ENCODE measurements at places on chromosomes 16 and 17.

- no peak for DNase-seq
Measured at GRCh38 chr17:31511195-31511578, 119.7 kb downstream of the RAB11FIP4 start.

DNA sequence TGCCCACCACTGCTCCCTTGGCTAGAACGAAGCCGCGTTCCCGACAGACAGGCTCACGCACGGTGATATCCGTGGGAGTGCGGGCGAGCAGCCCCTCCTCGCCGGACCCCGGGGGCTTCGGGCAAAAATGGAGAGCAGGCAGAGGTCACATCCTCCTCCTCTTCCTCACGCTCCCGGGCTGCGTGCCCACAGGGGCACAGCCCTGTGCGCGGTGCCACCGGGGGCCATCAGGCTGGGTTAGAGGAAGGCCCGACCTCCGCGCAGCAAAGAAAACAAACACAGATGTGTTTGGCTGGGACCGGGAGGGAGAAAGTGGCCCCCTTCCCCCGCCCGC lies 519 bp upstream of the NTN1 start:
- DNase-seq = no peak

GRCh38 chr17:61416540-61417363 lies 17.1 kb downstream of the TBX2 start:
- DNase-seq = peak; percentile 81

- peak; percentile 21 for DNase-seq
Measured at GRCh38 chr16:52069866-52070265, 477.1 kb downstream of the TOX3 start.

- DNase-seq = peak; percentile 76
Measured at GRCh38 chr17:28725660-28726225, 290 bp downstream of the TLCD1 start.

- peak; percentile 66 for DNase-seq
Measured at GRCh38 chr17:64661976-64662773, at the start of gene SMURF2. Gene SMURF2, minus strand, starts transcription at chr17:64662307. Its CDS starts 427 bp downstream, at chr17:64661880.
